ENCODE measurements at places on chromosomes 1 and 21.

DNA sequence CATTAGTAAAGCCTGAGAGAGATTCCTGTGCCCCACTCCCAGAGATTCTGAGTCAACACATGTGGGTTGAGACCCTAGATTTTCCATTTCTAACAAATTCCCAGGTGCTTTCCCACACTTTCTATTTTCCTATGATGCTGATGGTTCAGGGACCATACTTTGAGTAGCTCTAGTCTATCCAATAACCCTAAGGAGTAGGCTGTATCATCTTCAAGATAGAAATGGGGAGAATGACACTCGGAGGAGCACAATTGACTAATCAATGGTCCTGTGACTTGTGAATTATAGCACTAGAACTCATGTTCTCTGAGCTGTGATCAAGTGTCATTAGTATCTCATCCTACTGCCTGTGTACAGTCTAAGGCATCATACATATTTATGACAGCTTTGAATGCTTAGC is 232.9 kb upstream of the B3GALT2 start:
- no peak for DNase-seq

- no peak for DNase-seq
Observed at GRCh38 chr1:76012341-76013205, 62.0 kb upstream of the ST6GALNAC3 start.

DNA sequence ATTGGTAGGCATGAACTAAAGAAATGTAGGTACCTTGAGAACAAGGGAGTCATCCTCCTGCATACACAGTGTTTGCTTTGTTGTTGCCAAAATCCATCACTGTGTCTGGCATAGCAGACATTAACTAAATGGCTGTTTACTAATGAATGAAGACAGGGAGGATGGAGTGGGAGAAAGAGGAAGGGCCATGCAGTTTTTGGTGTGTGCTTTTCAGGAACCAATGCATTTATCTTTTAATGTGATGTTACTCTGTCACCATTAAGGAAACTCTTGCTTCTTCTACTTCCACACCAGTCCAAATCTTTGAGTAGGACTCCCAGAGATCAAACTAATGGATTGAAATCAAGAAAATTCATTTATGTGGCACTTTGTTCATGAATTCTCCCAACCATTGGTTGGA is 55.6 kb upstream of the DUSP10 start:
- DNase-seq = no peak

DNA sequence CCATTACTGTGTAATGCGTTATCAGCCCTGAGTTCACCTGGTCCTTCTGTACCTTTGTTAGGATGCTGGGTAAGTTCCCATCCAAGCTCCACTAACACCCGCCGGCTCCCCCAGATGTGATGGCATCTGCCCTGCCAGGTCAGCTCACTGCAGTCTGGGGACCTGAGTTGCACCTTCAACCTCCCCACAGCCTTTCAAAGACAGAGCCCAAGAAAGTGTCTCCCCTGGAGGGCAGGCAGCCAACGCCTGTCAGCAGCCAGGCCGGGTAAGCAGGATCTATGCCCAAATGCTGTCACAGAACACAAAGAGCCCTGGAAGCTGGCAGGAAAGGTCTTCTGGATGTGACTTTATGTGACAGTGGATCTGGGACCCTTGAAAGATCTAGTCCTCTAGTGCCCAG is 13.7 kb downstream of the MRAP start:
- no peak for DNase-seq

GRCh38 chr1:38941527-38942019 is at the start of gene RHBDL2:
Gene RHBDL2 (minus strand): TSS chr1:38941830. CDS start chr1:38919212, 22,618 bp downstream.
- peak; percentile 85 for DNase-seq

DNA sequence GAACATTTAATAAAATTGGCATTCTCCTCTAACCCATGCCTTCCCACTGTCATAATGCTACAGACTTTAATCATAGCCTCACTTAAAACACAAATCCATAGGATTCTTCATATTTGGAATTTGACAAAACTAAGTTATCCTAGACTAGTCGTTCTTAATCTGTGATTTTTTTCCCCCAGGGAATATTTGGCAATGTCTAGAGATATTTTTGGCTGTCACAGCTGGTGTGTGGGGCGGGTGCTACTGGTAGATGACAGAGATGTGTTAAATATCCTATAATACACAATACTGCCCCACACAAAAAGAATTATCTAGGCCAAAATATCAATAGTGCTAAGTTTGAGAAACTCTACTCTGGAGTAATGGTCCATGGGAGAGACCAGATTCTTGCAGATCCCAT is 95.8 kb upstream of the HMGB4 start:
- no peak for DNase-seq

Data from NCI-H2029 (cell line).